Activated CD8-positive, alpha-beta memory T cell treated with anti-CD3 and anti-CD28 coated beads for 1 hour (primary cell): ENCODE measurements at places on chromosomes 3 and 15.

- DNase-seq: no peak
Measured at GRCh38 chr3:46681856-46682540, 11.5 kb downstream of the ALS2CL start.

DNA sequence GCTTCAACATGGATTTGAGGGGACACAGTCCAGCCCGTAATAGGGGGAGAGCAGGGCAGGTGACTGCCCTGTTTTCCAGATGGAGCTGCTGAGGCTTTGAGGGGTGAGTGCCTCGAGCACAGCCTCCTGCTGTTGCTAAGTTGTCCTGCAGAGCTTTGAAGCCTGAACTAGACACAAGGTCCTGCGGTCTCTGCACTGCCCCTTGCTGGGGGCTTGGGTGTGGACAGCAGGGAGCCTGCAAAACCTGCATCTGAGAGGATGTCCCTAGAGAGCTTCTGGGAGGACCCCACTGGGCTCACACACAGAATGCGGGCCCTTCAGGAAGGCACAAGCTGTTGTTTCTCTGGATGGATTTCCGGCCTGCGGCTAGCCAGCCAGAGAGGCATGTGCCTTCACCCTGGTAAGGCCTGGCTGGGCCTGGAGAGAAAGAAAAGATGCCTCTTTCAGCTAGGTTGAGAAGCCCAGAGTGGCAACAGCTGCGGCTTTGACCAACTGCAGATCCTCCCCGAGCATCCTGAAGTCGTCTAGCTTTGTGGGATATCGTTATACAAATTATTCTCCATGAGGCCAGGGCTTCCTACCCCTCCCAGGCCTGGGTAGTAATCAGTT is 226.2 kb downstream of the SLCO3A1 start:
- DNase-seq: no peak

GRCh38 chr15:57220205-57220604 is 156.1 kb upstream of the CGNL1 start:
- no peak for DNase-seq

GRCh38 chr15:83275412-83275811 is 9.1 kb downstream of the BNC1 start:
- no peak for DNase-seq

DNA sequence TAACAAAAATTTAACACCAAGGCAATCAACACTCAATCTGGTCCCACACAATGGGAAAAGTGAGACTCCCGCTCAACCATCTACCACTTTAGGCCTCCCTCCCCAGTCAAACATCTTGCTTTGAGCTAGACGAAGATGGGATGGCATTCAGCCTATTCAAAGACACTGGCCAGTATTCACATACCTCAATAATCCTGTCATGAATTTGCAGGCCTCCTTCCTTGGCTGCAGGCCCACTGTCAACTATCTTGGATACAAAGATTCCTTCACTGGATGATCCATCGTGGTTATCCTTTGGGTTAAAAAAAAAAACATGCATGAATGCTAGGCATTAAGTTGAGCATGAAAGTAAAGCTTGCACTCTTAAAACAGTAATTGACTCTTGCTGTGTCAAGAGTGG is 22.6 kb downstream of the PDZRN3 start:
- no peak for DNase-seq

DNA sequence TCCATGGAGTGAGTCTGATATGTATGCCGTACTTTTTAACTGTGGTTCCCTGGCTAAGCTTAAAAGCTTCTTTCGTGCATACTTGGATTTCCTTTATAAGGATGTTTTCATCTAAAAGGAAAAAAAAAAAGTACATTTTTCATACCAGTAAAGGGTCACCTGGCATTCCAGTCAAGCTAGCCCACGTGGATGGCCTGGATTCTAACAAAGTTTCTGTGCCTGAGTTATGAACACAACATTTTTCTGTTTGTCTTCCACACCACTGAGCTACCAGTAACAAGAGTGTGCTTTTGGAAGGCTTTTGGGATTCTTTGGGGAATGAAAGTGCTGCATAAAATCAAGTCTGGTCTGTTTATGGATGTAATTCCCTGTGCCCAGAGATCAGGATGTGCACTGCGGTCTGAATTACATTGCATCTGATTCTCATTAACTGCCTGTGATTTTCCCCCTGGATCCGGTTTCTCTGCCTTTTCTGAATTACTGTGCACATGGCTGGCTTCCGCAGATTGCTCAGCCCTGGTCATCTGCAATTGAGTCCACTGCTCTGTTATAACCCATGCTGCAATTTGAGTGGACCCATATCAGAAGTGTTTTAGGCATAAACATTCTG is 38.2 kb upstream of the MAGI1 start:
- DNase-seq: no peak

DNA sequence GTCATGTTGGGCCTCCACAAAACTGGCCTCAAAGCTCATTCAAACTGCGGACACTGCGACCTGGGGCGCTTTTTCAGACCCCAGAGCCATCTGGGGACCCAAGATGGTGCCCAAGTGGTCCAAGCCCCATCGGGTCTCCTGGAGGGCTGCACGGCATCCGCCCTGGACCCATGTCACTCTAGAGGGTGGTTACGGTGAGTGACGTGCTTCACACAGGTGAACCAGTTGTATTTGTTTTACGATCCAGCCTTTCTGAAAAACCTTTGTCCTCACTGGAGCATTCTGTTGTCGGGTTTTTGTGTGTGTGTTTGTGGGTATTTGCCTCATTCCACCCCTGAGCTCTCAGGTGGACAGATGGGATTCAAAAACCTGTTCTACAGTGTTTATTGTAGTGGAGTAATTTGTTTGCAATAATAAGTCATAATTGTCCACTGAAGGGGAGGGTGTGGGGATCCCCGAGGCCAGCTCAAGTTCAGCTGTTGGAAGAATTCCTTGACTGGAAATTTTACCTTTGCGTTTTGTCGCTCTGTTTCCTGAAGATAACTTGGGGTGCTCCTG is 1.9 kb downstream of the SLC51A start:
- no peak for DNase-seq

- no peak for DNase-seq
Measured at GRCh38 chr3:50487181-50487580, 16.3 kb downstream of the CACNA2D2 start.

- no peak for DNase-seq
Measured at GRCh38 chr15:63369781-63370180, 11.9 kb downstream of the CA12 start.

- no peak for DNase-seq
Measured at GRCh38 chr3:37909067-37909911, 47.6 kb downstream of the CTDSPL start.

DNA sequence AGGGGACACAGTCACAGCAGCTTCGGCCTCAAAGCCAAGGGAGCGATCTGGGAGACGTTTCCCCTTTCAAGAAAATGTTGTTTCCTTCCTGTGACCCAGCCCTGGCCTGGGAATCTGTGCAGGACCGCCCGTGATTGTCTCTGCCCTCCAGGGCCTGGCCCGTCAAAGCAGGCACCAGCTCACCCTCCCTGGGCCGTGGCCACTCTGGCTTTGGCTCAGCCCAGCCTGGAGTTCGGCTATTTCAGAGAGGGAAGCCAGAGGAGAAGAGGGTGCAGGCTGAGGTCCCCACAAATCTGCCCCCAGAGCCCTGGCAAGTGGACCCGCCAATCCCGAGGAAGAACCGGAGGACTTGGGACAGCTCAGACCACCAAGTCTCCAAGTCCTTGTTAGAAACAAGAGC is 12.7 kb downstream of the GATA2 start:
- DNase-seq: no peak

DNA sequence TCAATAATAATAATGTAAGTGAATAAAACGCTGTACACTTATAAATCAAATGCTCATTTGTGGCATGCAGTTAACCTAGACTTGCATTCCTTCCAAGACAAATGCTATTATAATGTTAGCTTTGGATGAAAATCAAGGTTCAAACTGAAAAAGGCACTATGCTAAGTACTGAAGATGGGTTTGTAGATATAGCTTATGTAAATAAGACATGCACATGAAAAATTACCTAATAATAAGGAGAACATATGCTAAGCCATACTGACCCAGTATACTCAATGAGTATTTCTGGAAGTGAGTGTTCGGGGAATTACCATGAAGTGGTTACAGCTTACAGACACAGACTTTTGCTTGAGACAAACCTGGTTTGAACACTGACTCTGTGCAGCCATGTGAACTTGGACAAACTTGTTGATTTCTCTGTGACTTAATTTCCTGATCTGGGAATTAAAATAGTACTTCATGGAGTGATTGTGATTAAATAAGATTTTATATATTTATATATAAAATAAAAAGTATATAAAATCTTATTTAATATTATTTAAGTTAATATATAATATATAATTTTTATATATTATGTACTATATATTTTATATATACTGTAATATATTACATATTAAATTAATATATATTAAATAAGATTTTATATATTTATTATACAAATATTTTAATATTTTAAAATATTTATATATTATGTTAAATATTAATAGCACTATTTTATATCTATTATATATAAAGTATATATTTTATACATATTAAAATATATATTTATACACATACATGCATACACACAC is 159.2 kb downstream of the ZPLD1 start:
- no peak for DNase-seq

DNA sequence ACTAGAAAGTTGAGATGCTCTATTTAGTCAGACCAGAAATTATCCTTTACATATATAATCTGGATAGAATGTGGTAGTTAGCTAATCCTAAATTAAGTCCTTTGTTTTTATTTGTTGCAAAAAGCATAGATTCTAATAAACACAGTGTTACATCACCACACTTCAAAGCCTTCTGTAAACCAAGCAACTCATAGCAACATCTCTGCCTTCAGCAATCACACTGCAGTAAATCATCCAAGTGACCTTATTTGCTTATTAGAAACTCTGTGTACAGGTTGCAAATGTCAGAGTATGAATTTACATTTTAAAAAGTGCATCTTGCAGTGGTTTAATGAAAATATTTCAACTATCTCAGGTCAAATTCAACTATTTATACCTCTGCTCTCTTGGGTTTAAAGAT is 242.5 kb downstream of the GBE1 start:
- no peak for DNase-seq

GRCh38 chr15:72727154-72727553 is 41.1 kb downstream of the BBS4 start:
- DNase-seq: no peak

DNA sequence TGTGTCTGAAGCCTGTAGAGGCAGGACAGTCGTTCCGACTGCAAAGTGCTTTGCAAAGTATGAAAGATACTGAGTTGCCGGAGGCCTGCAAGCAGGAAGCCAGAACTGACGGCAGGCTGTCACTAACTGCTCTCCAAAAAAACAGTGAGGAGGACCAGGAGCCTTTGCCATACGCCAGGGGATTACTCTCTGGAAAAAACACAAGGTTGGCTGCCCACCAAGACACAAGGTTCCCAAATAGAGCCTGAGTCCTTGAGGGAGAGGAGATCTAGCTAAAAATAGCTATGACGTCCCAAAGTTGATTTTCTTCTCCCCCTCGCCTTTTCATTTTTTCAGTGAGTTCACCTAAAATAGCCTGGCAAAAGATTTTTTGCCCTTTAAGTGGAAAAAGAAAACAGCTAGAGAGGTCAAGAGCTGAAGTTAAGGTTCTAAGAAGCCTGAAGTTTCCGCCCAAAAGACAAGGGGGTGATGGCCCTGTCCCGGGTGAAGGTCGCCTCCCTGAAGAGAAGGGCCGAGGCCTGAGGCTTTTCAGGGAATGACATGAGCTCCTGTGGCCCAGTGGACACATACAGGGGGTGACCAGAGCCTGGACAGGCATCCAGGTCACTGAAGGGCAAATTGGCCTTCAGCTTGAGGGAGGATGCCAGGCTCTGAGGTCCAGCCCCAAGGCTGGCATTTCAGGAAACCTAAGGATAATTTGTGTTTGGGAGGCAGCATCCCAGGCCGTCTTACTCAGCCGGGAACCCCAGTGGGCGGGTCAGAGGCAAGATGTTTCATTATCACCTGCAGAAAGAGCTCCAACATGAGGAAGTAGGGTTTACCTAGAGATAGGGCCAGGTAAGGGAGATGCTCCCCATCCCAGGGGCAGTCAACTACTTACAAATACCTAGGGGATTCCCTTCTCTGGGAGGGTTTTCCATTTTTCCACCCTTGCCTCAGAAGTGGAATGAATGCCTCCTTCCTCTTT is 44.9 kb upstream of the DGKG start:
- no peak for DNase-seq

DNA sequence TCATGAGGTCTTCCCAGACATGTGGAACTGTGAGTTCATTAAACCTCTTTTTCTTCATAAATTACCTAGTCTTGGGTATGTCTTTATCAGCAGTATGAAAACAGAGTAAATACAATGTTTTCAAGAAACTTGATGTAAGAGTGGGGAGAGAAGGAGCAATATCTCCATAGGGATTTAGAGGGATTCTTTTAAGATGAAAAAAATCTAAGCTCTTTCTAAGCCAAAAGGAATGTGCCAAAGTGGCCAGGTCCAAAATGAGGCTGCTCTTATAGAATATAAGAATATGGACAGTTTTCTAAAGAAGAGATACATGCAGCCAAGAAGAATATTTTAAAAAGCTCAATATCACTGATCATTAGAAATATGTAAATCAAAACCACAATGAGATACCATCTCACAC is 23.9 kb upstream of the RYK start:
- DNase-seq: no peak

GRCh38 chr3:127457094-127457475 is 133.4 kb downstream of the TPRA1 start:
- no peak for DNase-seq

- DNase-seq: no peak
Measured at GRCh38 chr3:186264608-186265400, 97.2 kb downstream of the DGKG start.

DNA sequence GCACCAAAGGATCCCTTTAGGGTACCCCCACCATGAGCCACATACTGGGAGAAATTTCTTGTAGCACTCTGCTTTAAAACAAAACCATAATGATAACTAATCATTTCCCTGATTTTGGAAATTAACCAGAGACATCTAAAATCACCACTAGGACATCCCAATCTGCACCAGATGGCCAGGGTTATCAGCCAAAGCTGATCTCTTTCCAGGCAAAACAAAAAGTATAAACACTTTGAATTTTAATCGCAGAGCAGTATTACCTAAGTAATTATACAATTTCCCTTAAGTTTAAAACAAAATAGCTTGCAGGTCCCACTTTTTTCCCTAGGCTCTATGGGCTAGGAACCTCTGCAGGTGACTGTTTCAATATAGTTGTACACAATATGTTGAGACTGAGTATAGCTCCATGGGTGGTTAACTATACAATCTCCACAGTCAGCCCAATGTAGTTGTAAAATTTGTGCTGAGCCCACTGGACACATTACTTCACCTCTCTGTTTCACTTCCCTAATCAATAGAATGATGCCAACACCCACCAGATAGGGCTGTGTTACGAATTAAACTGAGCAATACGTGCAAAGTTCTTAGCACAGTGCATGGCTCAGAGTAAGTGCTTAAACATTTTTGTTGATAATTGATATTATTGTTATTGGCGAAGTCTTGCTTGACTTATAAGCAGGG is 629 bp upstream of the NOX5 start:
- DNase-seq: no peak

DNA sequence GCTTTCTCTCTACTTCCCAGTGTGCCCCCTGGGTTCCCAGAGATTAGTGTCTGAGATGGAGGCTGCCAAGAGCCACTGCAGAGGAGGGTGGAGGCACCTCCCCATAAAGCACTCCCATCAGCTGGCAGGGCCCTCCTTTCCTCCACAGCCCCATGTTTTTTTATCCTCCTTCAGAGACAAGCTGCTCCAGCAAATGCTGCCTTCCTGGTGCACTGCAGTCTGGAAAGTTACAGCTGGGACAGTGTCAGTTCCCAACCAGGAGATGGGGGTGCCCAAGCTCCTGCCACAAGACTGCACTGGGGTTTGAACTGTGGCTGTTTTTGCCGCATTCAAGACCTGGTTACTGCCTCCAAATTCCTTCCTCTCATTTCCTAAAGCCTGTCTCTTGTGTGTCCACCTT is 206.1 kb downstream of the CADPS start:
- DNase-seq: no peak

- DNase-seq: no peak
Measured at GRCh38 chr3:59380146-59380545, 330.3 kb upstream of the CFAP20DC start.
